ENCODE measurements at places on chromosomes 6 and 20.

DNA sequence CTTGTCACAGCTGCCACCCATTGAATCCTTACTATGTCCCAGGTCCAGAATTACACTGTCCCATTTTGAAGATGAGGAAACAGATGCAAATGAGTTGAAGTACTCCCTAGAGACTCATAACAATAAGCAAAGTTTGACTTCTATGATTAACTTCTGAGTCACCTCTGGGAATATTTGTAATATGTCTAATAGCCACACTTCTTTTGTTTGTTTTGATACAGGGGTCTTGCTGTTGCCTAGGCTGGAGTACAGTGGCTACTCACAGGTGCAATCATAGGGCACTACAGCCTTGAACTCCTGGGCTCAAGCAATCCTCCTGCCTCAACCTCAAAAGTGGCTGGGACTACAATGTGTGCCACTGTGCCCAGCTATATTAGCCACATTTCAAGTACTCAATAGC, 11.4 kb upstream of the SOX12 start:
- no peak for DNase-seq

DNA sequence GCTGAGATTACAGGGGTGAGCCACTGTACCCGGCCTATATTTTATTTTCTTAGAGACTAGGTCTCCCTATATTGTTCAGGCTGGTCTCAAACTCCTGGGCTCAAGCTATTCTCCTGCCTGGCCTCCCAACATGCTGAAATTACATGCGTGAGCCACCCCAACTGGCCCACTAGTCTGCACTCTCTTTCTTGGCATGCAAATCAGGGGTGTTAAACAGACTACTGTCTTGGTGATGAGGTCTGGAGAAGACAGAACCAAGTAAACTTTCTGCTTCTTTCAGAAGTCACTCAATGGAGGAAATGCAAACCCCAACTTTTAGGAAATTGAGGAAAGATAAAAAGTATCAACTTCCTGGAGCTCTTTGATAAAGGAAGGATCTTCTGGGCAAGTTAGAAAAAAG, 8.0 kb upstream of the TUBB2B start:
- no peak for DNase-seq

GRCh38 chr6:140677781-140678528, 1303.5 kb upstream of the CITED2 start:
- DNase-seq, result no peak

DNA sequence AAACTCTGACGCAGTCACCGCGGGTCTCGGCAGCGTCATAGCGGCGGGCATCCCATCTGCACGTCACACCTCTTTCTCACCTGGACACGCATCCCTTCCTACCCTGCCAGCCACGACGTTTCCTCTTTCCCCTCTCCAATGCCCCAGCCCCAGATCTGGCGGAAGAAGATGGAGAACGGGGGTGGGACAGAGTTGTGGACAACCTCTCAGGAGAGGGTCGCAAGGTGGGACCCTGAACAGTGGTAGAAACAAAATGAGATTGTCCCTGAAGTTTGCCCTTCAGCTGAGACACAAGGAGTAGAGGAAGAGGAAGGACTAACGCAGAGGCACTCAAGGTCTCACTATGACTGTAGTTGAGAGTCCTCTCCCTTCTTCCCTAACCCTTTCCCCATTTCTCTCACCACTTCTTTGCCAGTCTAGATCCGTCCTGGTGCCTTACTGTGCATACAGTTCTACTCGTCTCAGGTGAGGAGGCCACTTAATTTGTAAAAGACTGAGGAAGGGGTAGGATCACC, 562 bp downstream of the TRIM39 start:
- no peak for DNase-seq

DNA sequence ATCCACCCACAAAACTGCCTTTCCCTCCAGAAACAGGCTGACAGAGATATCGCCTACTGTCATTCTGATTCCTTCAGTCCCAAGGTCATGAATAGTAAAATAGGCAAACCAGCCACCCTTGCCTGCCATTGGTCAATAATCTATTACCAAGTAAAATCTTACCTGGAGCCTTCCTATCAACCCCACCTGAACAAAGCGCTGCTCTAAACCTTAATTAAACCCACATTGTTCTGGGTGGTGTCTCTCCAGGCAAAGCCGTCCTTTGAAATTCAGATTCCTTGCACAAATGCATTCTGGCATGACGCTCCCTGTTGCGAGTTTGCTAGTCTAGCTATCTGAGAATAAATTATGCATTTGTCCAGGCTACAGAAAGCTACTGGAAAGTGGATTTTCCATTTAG, 291.6 kb upstream of the ECI2 start:
- no peak for DNase-seq

GRCh38 chr20:8709627-8710026, 359.3 kb upstream of the PLCB4 start:
- DNase-seq, result no peak
